ENCODE measurements at places on chromosomes 12 and 14.
A peak's percentile ranks its signal among the peaks of the same experiment; 100 is the strongest.

GRCh38 chr12:91110311-91110924 is 876 bp downstream of the LUM start:
- DNase-seq = no peak

GRCh38 chr14:56463271-56463890 is 116.2 kb upstream of the TMEM260 start:
- DNase-seq = no peak

DNA sequence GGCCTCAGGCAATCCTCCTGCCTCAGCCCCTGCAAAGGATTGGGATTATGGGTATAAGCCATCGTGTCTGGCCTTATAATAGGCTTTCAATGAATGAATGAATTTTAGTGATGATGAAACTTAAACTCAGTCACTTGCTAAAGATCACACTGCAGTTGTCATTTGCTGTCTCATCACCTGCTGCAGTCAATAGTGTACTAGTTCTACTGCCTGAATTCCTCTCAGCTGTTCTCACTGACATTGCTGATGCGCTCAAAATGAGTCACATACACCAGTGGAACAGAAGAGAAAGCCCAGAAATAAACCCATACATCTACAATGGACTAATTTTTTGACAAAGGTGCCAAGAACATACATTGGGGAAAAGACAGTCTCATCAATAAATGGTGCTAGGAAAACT is 5.6 kb upstream of the SYNJ2BP start:
- no peak for DNase-seq

DNA sequence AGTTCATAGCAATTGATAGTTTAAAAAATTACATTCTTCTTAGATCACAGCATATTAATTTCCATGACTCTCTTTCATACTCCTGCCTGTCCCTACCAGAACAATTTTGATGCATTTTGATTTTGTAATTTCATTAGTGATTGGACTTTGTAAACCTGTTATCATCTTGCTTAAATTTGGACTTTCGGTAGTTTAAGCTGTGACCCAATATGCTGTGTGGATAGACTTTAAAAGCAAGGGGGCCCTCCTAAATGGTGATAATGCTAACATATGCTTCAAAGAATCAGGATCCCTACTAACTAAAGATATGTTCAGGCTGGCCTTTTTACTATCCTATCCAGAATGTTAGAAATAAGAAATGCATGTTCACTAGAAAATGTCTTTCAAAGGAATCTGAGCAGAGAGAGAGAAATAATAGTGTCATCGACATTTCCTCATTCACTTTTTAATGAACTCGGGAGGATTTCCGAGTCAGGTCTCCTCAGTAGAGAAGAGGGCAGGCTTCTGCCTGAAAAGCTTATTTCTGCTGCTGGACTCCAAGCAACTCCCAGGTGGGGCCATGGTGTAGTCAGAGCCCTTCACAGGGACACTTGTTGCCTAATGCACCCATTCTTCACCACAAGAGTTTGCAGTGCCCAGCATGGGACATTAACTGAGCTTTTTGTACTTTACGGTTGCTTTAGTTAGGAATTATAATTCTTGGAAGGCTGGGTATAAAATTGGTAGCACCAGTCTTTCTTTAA is 16.7 kb downstream of the SLC38A4 start:
- no peak for DNase-seq

GRCh38 chr12:91926848-91927247 is 218.8 kb downstream of the BTG1 start:
- peak; percentile 26 for DNase-seq

DNA sequence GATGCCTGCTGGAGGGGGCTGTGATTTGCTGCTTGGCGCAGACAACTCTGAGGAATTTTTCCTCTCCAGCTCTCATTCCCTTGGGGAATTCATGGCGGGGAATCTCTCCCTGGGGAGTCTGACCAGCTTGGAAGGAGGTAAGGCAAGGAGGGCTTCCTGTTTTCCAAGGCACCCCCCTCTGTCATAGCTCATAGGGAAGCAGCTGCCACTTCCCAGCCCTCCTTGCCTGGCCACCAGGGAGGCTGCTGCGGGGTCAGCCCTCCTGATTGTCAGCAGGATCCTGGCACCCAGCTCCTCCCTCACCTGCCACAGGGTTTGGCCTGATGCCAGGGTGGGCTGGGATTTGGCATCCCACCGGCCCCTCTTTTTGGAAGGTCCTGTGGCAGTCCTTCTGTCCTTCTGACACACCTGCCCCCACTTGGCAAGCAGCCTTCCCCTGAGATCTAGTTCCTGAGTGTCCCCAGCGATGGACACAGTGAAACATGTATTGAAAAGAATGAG is 74.9 kb downstream of the TSPAN9 start:
- DNase-seq = no peak

GRCh38 chr12:105949391-105949790 is 189.4 kb downstream of the NUAK1 start:
- no peak for DNase-seq

DNA sequence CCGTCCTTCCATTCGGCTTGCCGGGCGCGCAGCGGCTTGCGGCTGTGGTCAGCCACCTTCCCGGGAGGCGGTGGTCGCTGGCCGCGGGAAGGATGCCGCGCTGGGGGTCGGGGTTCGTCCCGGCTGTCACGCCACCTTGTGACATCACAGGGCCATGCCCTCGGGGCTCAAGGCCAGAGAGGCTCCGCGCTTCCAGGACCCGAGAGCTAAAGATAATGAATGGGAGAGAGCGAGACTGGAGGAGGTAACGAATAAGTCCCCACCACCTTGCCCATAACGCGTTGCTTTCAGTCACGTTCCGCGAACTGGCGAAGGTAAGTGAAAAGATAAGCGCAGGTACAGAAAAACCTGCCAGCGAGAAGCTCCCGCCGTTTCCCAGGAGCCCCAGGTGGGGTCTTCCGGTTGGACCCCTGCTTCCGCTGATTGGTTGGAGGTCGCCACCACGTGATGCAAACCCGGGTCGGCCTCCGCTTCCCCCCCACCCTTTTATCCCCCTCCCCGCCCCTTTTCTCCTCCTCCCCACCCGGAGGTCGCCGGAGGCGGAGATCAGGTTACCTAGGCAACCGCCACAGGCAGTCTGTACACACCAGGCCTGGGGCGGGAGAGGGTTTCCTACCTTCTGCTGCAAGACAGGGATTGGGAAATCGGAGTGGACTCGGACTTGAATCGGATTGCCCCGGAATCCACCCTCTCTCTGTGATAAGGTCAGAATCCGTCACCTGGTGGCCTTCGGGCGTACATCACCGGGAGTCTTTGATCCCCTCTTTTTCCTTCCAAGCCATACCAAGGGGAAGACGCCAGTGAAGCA is at the start of gene LRRC9:
TSS of gene LRRC9 (plus strand) at position 575 of the 808 bp plus-strand sequence.
- DNase-seq = no peak

- no peak for DNase-seq
Observed at GRCh38 chr12:75765170-75766059, 254.0 kb upstream of the KRR1 start.

- DNase-seq = no peak
Observed at GRCh38 chr12:105960319-105961083, 178.3 kb downstream of the NUAK1 start.

Measured in inflammatory macrophage treated with lipopolysaccharide for 1 hour (primary cell).